Activated CD8-positive, alpha-beta memory T cell treated with anti-CD3 and anti-CD28 coated beads for 1 hour (primary cell): ENCODE measurements at places on chromosomes 12 and 14.

DNA sequence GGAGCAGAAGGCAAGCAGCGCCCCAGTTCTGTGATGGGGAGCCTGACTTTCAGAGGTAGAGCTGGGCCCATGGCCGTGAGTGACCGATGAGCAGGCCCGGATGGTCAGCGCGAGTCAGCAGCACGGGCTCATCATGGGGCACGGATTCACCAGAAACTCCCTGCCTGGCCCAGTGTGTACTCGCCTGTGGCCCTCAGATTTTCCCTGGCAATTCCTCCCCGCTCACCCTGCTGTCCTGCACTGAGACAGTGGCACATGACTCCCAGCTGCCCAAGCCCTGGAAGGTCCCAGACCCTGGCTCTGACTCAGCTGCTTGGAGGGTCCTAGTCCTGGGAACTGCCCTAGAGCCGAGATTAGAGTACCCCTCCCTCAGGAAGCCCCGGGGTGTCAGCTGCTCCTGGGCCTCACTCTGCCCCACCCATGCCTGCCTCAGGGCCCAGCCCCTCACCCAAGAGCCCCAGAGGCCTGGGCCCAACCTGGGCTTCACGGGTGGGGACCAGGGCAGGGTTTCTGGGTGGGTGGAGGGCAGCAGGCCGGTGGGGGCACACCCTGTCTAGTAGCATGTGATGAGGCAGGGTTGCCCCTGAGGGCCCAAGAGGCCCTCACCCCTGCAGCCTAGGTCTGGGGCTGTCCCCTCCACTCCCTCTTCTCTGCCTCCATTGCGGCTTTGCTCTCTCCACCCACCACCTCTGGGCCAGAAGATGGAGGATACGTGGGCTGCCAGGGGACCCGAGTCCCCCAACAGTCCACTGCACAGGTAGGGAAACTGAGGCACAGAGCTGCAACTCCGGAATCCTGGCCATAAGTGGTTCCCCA lies 8.4 kb downstream of the TRMT61A start:
- no peak for DNase-seq

- no peak for DNase-seq
These were observed 124.9 kb downstream of the ATP23 start for GRCh38 chr12:58066296-58066695.

- DNase-seq = no peak
These were observed 18.6 kb upstream of the KRT7 start for GRCh38 chr12:52214421-52214802.

GRCh38 chr14:105064721-105065143 lies 498 bp downstream of the GPR132 start:
- DNase-seq = no peak

GRCh38 chr12:67523538-67523937 lies 125.0 kb upstream of the DYRK2 start:
- no peak for DNase-seq

GRCh38 chr12:101939856-101940265 lies 62.5 kb downstream of the DRAM1 start:
- peak; percentile 27 for DNase-seq

DNA sequence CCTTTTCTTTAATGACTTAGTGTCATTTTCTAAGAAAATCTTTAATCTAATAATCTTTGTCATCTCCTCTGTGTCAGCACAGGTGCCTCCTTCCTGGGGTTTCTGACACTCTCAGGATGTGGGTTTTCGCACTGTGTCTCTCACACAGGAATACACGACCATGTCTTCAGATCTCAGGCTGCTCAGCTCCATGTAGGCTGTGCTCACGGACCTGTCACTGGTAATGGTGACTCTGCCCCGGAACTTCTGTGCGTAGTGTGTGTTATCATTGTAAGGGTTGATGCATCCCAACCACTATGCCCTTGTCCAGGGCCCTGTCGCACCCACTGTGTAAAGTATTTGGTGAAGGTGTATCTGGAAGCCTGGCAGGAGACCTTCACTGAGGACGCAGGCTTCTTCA lies 647.8 kb downstream of the TMEM121 start:
- DNase-seq = peak; percentile 47

DNA sequence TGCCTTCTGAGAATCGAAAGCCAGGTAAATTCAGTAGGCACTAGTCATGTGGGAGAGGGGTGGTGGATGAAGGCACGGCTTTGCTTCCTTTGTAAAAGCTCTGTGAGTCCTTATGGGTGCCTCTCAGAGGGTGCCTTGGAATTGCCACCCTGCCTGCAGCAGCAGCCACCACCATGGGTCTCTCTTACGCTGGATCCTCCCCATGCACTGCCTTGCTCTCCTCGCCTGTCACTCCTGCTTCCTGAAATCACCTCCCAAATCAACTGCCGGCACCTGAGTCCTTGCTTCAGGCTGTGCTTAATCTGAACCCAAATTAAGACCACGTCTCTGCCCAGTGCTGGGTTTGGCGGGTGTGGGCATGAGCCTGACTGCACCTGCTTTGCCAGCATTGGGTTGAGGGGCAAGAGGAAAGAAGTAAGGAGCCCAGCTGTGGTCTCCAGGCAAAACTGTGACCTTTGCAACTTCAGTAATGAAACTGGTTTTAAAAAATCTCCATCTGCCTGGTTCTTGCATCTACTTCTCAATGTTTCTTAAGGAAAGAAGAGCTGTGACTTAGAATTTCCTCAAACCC lies 55.9 kb upstream of the CLMN start:
- no peak for DNase-seq

- no peak for DNase-seq
These were observed 263.9 kb upstream of the TMTC1 start for GRCh38 chr12:30047516-30048254.

DNA sequence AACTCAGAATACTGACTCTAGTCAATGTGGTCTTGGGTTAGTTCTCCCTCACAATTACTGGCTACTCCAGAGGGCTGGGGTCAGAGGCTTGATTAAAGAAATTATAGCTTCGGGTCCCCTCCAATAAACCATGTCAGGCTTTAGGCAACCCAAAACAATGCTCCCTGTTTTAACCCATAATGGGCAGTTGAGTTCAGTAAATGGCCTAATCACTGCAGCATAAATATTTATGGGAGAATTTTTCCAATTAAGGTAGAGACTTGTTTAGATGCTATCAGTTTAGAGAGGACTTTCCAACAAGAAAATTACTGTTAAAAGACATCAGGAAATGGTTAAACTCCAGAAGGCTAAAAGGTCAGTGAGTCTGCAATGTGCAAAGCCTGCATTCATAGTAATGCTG lies 389.2 kb upstream of the PRICKLE1 start:
- DNase-seq = no peak

DNA sequence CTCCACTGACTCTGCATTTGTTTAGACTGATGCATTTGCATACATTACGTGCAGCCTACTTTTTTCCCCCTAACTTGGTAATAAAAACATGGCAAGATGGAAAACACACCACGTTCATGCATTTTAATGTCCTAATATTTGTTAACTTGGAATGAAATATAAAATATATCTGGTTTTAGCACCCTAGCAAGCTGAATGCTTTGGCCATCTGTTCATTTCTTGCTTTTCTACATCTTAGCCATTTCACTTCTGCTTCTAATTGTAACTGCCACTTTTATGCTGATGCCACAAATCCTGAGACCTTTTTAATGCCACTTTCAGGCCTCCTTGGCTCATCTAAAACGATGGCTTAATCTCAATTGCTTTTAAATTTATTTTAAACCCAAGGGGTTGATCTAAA lies 177.7 kb upstream of the RASSF8 start:
- no peak for DNase-seq

DNA sequence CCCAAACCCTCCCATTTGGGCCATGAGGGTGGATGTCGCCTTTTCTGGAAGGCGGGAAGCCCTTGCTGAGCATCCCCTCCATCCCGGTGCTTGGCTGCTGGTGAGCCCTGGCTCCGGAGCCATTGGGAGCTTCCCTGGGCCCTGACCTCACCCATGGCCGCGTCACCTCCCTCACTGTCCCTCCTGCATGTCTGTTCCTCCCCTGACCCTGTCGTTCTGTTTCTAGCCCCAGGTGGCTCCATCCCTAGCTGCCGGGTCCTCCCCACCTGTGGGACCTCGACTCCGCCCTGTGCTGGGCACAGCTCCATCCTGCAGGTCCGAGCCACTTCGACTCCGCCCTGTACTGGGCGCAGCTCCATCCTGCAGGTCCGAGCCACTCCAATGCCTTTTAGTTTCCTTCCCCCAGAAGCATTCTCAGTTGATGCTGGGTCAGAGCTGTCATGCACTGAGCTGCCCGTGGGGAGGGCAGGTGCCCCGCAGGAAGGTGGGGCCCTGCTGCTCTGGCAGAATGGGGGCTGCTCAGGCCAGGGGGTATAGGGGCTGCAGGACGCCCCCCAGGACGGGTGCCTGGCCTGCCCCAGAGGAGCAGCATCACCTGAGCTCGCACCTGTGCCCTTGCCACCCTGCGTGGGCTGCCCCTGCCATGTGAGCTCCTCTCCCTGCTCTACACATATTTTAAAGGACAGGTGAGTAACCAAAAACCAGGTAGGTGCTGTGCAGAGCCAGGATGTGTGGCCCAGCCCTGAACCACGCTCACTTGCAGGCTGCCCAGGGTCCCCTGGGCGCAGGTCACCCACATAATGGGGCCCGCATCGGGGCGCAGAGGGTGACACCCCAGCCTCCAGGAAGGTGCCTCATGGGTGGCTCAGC lies 19.0 kb downstream of the NOC4L start:
- DNase-seq = no peak

DNA sequence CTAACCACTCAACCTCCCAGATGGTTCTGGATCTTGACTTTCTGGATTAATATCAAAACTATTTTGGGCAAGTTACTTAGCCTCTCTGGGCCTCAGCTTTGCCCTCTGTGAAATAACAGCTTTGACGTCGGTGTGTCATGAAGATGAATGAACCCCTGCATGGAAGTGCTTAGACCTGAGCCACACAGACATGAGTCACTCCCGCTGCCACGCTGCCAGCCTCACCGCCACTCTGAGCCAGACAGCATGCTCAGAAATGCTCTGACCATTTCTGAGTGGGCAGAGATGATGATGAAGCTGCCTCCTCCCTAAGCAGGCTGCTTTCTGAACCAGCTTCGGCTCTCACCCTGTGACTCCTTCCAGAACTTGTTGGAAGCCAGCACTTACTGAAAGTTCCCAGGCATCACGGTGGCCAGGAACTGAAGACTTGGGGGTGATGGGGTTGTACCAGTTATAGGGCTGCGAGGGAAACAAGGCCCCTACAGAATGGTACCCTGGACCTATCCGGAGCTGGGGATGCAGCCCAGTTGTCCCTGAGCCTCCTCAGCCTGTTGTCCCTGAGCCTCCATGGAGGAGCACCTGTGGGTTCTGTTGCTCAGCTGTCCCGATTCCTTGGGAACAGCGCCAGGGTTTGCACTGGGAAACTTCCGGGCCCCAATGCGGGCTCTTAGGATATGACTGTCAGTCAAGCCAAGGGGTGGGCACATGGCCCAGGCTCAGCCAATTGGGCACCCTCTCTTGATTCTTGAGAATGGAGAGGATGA lies 2.0 kb upstream of the CCDC197 start:
- DNase-seq = no peak

- DNase-seq = no peak
These were observed 3.0 kb downstream of the SMCO3 start for GRCh38 chr12:14810953-14811483.

GRCh38 chr12:111773801-111774551 lies 7.2 kb downstream of the ALDH2 start:
- DNase-seq = no peak

- no peak for DNase-seq
These were observed 122.0 kb upstream of the ATXN7L3B start for GRCh38 chr12:74415633-74416032.

DNA sequence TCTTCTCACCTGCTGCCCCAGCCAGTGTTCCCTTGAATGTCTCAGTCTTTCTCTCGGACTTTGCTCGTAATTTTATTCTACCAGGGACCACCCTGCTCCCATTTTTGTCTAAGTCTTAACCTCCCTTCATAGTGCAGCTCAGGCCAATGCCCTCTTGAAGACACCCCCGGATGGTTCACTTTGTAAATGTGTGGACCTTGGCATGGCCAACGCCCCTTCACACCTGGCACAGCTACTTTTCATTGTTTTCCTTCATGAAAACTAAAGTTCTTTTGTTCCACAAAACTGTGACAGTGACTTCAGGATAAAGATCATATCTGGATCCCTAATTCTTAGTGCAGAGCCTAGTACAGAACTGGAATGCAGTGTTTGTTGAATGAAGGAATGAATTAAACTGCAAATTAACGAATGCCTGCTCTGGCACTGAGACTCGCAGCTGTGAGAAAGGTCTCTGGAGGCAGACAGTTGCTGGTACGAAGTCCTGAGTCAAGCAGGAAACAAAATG lies 3.5 kb upstream of the RNASE4 start:
- no peak for DNase-seq

- no peak for DNase-seq
These were observed 24.8 kb upstream of the AKAP5 start for GRCh38 chr14:64440494-64440893.

DNA sequence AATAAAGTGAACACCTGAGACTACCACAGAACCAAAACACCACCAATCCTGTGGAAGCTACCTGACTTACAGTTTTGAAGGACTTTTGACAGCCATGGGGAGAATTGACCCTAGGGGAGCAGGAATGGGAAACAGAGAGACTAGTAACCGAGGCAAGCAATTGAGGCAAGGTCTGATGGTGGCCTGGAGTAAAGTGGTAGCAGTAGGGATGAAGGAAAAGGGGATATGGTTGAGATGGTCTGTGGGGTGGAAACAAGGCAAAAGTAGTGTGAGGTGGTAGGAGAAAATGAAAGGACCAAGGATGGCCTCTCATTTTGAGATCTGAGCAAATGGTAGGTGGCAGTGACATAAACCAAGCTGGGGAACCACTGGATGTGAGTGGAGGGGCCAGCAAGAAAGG lies 4.2 kb upstream of the IRF9 start:
- no peak for DNase-seq

GRCh38 chr12:131116468-131117117 lies 162.9 kb downstream of the ADGRD1 start:
- no peak for DNase-seq

GRCh38 chr12:94172973-94173372 lies 24.6 kb downstream of the PLXNC1 start:
- no peak for DNase-seq

GRCh38 chr14:100025111-100025510 lies 40.1 kb upstream of the EVL start:
- no peak for DNase-seq

- no peak for DNase-seq
These were observed 206.5 kb downstream of the EFCAB11 start for GRCh38 chr14:89748004-89748403.

- no peak for DNase-seq
These were observed 942 bp downstream of the ZC2HC1C start for GRCh38 chr14:75070383-75070782.

DNA sequence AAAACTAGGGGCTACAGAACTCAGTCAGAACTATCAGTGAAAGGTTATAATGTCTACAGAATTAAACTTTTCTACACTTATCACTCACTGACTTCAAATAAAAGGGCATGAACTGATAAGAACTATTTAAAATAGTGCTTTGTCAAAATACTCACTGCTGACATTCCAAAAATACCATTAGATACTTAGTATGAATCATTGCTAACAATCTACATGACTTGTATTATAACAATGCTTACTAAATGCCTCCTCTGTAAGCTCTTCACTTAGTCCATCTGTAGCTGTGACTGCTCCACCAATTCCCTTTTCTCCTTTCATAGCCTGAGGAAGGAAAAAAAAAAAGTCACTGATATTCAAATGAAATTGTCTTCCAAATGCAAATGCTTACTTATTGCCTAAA lies 17.0 kb downstream of the NFYB start:
- DNase-seq = no peak

- DNase-seq = no peak
These were observed 1.0 kb downstream of the SOCS4 start for GRCh38 chr14:55028066-55028465.

GRCh38 chr14:75470238-75470797 lies 42.5 kb downstream of the JDP2 start:
- no peak for DNase-seq

- DNase-seq = no peak
These were observed 79.1 kb downstream of the KCNK13 start for GRCh38 chr14:90140956-90141316.

GRCh38 chr12:54950071-54950727 lies 34.4 kb downstream of the TESPA1 start:
- DNase-seq = no peak
